Right hindlimb (tissue), 1 donor: ENCODE measurements at places on chromosomes 11 and 22.

DNA sequence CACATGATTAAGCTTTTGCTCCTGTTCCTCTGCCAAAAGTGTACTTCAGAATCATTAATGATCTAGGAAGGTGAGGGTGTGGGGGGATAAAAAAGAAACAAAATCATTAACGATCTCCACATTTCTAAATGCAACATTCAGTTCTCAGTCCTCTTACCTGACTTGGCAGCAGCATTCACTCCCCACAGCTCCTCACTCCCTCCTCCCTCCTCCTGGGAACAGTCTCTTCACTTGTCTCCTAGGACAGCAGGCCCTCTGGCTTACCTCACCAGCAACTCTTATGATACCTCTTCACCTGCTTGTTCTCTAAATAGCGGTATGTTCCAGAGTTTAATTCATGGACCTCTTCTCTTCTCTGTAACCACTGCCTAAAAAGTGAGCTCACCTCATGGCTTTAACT lies 56.5 kb upstream of the APOA1 start:
- DNase-seq: no peak

DNA sequence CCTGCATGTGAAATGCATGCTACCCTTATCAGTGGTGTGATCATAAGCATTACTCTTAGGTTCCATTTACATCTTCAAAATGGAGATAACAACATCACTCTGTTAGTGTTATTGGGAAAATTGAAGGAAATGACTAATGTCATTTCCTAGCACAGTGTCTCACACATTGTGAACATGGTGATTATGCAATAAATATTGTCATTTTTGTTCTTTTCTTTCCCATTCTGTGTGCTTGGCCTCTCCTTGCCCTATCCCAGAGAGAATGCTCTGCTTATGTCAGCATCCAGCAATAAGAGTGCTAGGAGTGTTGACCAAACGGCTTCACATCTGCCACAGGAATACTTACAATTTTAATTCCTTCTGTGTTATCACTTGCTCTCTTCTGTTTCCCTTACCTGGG lies 1024.1 kb upstream of the CCDC90B start:
- no peak for DNase-seq

DNA sequence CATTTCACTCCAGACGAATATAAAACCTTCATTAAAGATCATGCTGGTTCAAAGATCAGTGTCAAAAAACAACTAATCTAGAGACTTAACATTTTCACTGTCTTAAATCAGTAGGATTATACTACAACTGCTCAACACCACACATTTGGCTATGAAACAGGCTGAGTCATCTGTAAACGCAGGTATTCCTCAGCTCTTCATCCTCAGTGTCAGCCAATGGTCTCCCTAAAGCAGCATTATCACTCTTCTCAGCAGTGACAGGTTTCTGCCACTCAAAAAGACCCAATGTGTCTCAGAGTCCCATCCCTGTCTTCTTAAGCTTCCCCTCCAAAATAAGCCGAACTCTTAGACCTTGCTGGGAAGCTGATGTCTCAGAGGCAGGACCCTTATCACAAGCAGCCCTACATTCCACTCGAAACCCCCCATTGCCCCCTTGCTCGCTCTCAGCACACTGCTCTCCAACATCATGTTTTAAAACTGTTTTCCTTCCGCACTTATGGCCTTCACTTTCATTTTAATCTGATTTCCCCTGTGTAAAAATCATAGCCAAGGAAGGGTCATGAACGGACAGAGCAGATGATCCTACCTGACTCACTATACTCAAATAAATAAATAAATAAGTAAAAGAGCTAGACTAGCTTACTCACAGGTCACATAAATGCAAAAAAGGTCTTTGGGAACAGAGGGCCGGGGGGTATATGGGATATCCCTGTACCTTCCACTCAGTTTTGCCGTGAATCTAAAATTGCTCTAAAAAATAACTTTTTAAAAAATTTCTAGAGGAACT lies 23.0 kb downstream of the CDON start:
- no peak for DNase-seq

- DNase-seq: no peak
Observed at GRCh38 chr11:36619502-36619901, 21.5 kb upstream of the RAG2 start.

GRCh38 chr11:78535920-78536319 lies 38.7 kb downstream of the NARS2 start:
- no peak for DNase-seq

DNA sequence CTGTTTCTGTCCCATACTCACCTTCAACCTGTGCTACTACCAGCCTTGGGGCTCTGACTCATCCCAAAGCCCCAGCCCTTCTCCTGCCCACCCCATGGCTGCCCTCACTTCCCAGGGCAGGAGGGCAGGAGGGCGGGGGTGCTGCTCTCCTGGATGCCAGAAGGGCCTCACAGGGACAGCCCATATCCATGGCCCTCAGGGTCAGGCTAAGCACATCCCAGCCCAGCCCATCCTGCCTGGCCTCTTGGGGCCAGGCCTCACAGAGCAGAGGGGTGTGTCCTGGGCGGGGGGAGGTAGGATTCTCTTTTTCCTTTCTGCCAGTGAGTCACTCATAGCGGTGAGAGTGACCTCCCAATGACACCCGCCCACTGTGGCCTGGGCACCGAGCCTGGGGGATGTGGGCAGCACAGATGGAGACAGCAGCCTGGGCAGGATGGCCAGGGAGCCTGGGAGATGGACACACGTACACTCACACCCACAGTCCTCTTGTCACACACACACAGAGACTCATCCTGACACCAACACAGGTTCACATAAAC lies 2.4 kb downstream of the LTBP3 start:
- peak; percentile 73 for DNase-seq

- DNase-seq: no peak
Observed at GRCh38 chr22:20164863-20165262, 14.0 kb upstream of the CCDC188 start.

GRCh38 chr11:9703280-9703679 lies 39.4 kb downstream of the SWAP70 start:
- DNase-seq: peak; percentile 27

DNA sequence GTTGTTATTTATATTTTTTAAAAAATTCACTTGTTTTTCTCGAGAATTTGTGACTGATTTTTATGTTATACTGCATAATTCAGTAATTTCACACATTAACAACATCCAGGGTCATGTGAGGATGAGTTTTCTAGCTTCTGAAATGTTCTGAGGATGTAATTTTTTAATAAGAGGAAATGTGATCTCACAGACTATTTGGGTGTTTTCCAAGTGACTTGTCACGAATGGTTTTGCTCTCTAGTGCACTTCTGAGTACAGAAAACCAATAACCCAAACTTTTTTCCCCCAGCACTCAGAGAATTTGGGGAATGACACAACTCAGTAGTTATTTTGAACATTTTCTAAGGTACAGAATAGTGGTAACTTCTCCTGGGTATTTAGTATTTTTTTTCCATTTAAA lies 821.1 kb upstream of the ARHGAP42 start:
- no peak for DNase-seq

DNA sequence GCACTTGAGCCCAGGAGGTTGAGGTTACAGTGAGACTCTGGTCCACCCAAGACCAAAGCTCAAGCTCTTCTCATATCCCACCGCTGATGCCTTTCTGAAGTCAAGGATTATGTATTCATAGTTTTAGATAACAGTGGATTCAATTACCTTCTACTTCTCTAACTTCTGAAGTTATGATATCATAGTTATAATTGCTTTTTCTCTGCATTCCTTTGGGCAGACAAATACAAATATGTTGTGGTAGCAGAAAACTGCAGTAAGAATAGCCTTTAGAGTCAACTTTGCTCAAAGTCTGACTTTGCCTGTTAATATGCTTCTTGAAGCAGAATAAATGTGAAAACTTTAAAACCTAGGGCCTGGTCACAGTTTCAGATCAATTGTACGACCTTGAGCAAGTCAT lies 94.4 kb downstream of the LUZP2 start:
- no peak for DNase-seq

GRCh38 chr11:45449036-45449601 lies 163.0 kb upstream of the SYT13 start:
- no peak for DNase-seq

DNA sequence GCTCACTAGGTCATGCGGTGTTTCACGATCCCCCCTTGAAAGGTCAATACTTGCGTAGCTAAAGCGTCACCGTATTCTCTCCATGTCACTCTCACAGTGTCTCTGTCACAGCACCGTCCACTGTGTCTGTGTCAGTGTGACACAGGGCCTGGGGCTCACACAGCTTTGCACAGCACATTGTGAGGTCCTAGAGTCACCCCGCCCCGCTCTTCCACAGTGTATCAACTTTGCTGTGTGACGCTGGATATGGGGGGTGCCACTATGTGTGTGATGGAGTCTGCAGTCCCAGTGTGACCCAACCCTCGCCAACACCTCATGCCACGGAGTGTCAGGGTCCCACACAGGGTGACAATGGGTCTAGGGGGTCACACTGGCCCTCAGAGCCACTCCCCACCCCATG lies 583 bp downstream of the P4HA3 start:
- no peak for DNase-seq

- no peak for DNase-seq
Observed at GRCh38 chr11:76984743-76985142, 49.5 kb upstream of the B3GNT6 start.

DNA sequence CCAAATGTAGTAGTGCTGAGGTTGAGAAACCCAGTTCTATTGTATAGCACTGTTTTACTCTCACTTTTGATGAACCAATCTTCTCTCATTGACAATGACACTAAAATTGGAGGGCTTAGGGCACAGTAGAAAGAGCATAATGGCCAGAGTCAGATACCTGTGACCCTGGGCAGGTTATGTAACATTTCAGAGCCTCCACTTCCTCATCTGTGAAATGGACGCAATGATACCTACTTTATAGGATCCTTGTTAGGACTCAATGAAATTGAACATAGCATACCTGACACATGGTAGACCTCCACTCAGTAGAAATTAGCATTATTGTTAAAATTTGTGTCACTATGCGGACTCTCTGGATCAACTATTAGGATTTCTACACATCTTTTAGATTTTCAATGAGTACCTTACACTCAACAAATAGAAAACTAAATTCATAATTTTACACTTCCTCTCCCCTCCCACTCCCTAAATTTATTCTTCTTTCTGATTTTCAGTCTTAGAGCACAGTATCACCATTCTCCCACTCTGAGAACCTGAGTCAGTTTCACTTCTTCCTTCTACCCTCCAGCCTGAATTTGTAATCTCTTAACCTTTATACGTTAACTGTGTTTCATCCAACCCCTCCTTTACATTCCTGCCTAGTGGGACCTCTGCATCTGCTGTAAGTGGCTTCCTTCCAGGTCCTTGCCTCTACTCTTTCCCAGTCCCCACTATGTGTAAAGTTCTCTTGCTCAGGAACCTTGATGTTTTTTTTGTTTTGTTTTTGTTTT lies 78.3 kb downstream of the MICAL2 start:
- no peak for DNase-seq

DNA sequence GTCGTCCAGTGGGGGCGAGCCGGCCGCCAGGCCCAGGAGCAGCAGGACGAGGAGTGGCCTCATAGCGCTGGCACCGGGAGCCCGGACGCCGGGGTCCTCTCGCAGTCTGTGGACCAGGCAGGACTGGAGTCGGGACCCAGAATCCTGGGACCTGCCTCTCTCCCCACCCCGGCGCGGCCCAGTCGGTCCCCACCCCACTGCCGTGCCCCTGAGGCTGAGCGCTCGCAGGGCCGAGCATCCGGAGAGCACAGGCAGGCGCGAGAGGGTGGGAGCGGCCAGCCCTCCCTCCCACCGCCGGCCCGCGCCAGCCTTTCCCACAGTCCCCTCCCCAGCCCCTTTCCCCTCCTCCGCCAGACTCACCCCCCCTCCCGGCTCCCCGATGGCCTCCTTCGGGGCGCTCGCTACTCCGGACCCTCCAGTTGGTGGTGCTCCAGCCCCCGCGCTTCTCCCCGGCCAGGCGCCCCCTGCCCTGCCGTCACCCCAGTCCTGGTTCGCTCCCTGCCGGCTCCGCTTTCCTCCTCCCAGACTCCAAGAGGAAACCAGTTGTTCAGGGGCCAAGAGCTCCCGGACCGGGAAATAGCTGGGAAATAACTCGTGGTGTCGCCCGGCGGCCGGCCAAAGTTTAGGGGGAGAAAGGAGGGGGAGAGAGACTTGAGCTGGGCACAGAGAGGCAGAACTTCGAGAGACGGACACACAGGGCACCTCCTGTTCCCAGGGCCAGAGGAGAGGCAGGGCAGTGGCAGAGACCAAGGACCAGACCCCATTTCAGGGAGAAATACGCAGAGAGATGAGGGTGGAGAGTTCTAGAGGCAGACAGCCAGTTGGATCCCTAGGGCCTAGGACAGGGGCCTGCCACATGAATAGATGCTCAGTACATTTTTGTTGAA lies at the start of gene C1QTNF5:
Gene C1QTNF5 (minus strand): TSS at position 549 of the 887 bp plus-strand sequence. CDS start 486 bp downstream, at position 63.
- DNase-seq: peak; percentile 95

GRCh38 chr22:22989856-22990255 lies 80.5 kb upstream of the GNAZ start:
- no peak for DNase-seq

DNA sequence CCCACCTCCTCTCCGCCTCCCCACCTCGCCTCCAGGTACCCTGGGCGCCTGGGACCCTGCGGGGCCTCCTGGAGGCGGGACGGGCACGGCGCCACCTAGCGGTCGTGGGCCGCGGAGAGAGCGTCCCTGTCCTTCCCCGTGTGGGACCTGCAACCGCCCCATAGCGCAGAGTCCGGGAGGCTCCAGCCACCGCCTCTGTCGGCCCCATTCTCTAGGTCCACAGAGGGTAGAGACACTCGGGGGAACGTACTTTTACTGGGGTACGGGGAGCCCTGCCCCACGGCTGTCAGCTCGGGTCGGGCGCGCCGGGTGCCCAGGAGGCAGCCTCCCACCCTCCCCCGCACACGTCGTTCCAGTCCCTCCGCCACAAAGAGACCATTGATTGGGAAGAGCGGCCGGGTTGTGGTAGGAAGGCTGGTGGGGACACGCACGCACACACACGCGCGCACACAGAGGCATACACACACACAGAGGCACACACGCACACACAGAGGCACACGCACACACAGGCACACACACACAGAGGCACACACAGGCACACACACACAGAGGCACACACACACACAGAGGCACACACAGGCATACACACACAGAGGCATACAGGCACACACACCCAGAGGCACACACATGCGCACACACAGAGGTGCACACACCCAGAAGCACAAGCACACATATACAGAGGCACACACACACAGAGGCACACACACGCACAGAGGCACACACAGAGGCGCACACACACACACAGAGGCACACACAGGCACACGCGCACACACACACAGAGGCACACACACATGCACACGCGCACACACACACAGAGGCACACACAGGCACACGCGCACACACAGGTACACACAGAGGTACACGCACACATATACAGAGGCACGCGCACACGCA lies 12.6 kb upstream of the NECTIN1 start:
- DNase-seq: peak; percentile 50

- no peak for DNase-seq
Observed at GRCh38 chr11:76397383-76397782, 16.3 kb downstream of the GVQW3 start.

GRCh38 chr11:34846467-34846866 lies 69.7 kb downstream of the APIP start:
- no peak for DNase-seq

GRCh38 chr11:65420979-65421793 lies 1.4 kb upstream of the NEAT1 start:
- DNase-seq: peak; percentile 89
